Jurkat, Clone E6-1 (cell line): ENCODE measurements at places on chromosomes 5 and 9.

DNA sequence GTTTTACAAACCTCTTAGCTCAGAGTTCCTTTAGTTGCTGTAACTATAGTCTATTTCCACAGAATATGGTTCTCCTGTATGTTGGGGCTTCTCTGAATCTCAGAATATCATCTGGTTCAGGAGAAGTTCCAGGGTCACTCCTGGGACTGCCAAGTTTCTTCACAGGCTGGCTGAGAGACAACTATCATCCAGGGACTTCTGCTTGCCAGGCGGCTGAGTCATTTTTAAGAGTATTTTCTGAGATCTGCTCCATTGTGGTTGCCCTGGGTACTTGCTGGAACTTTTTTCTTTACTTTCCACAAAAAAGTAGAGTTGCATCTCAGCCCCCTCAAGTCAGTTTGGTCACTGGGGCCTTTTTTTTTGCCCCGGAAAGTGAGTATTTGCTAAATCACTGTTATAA, 566.5 kb downstream of the LRRC70 start:
- no peak for DNase-seq

DNA sequence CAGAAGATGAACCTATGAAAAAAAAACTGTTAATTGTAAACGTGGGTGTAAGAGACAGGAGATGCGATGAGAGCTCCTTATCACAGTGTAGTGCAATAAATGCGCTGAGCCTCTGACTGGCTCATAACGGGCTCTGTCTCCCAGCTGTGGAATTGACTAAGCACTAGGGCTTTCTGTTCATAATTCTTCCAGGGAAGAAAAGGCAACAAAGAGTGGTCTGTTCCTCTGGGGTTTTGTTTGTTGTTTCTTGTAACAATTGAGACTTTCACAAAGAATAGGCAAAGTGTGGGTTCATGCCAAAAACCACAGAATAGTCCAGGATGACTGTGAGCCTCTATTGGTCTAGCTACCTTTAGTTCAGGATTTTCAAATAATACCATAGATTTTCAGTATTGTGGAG, 39.4 kb downstream of the UBE2QL1 start:
- no peak for DNase-seq

GRCh38 chr5:137595396-137596079, 96.4 kb upstream of the SPOCK1 start:
- no peak for DNase-seq

DNA sequence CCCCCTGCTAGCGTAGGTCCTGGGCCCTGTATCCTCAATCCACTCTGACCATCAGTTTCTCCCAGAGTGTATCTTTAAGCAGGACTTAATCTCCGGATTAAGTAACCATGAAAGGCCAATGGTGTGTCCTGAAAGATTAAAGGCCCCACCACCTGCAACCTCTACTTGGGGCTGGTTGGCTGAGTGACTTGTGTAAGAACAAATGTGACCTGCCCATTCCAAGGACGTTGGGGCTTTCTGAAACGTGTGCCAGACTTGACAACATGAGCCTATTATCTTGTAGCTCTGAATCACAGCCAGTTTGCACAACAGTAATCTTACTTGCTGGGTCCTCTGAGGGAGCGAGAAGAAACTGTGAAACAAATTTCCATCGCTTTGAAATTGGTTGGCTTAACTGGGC, 3.1 kb upstream of the PRELID2 start:
- DNase-seq, result no peak

- no peak for DNase-seq
Observed at GRCh38 chr5:151248651-151249050, 4.3 kb upstream of the GM2A start.

DNA sequence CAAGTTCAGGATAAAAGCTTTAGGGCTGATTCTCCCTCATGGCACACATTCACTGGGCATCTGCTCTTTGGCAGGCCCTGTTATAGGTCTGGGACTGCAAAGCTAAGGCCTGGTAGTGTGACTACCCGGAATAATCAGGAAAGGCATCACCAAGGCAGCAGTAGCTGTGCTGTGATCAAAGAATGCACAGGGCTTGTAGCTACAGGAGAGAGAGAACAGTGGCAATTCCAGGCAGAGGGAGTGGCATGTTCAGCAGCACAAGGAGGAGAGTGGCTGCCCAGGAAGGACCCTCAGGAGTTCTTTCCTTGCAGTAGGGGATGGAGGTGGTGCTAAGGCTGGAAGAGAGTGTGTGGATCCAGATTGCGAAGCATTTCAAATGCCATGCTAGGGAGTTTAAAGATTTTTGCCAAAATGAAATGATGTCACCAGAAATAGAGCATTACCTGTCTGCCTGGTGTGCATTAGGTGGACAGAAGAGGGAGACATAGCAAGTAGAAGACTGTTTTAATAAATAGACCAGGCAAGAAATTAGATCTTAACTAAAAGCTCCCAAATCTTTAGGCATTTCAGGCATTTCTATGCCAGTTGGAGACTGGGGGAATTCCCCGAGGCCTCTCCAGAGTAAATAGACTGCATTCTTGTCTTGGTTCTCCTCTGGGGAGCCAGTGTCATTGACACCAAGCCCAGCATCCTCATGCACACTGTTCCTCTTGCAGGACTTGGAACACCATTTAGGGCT, 69.1 kb downstream of the GPR21 start:
- DNase-seq, result no peak

DNA sequence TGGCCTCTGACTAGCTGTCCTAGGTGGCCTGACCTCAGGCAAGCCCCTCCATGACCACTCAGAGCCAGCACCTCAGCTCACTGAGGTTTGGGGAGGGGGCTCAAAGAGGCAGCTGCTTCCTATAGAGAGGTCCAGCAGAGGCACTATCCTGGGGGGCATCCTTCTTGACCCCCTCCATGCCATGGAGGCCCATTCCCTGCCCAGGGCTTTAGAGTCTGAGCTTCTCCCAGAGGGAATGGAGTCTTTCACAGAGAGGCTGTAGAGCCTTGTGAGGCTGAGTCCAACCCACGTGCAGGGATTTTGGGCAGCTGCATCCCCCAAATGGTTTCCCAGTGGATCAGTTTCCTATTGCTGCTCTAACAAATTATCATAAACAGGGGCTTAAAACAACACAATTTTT, 16.9 kb downstream of the IRF1 start:
- DNase-seq, result no peak

DNA sequence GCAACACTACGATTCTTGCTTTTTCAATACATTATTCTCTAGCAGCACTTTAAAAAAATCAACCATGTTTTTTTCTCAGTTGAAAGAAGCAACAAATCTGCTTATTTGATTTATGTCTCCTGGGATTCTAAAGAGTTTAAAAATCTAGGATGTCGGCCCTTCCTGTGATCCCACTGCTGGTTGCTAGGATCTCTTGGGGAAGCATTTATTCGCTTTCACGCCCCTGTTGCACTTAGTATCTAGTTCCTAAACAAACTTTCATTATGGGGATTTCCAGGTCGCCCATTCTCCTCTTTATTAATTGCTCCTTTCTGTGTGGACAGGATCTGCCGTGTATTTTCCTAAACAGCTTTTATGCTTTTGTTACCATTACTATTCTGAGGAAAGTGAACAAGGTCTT, 313.5 kb downstream of the AGTPBP1 start:
- no peak for DNase-seq

DNA sequence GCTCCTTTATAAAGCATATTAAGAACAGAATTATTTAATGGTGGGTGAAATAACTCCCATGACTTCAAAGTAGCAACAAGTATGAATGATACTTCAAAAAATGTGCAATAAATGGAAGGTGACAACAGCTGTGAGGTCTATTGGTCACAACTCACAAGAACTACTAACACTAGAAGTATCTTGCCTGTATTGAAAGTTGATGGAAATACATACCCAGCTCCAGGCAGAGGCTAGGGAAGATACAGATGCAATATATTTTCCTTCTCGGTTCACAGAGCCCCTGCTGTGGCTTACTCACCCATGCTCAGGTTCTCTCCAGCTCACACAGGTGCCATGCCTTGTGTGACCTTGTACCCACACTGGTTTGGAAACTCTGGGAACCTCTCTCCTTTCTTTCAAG, 133.8 kb downstream of the LIFR start:
- DNase-seq, result no peak

DNA sequence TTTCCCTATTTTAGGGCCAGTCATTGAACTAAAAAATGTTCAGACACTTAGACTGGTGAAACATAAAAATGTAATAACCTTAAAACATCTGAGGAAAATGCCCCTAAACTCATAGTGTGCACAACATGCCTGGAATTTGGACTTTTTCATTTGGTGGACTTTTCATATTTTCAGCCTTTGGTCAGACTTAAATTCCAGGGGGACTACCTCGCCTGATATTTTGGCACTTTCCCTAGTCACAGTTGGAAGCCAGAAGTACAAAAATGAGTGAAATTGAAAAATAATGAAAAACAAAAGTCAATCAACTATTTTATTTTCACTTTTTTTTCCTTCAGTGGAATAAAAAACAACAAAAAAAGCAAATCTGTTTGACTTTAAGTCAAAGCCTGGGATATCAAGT, 256.2 kb downstream of the ACTL7B start:
- DNase-seq, result no peak

GRCh38 chr5:36854402-36855140, 22.0 kb upstream of the NIPBL start:
- no peak for DNase-seq

- no peak for DNase-seq
Observed at GRCh38 chr9:100070104-100071041, 28.4 kb downstream of the ERP44 start.

- DNase-seq, result peak; percentile 7
Observed at GRCh38 chr9:23322392-23322791, 503.6 kb downstream of the ELAVL2 start.

GRCh38 chr5:58887311-58887710, 304.4 kb downstream of the RAB3C start:
- no peak for DNase-seq

- DNase-seq, result no peak
Observed at GRCh38 chr9:38094165-38094564, 25.1 kb upstream of the SHB start.

DNA sequence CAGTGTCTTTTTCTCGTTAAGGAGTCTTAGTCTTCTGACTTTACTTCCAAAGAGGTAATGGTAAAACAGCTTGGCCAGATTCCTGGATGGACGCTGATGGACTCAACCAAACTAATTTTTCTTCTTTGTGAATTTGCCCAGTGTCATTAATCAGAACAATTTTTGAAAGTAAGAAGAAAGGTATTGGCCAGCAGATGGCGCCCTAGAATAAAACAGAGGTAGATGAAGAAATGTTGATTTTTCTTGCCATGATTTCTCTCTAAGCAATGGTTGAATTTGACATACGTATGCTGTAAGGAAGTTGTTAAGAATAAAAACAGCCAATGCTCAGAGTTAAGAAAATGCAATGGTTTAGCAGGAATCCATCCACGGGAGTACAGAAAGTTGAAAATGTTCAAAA, 500.0 kb downstream of the DIRAS2 start:
- DNase-seq, result peak; percentile 59

DNA sequence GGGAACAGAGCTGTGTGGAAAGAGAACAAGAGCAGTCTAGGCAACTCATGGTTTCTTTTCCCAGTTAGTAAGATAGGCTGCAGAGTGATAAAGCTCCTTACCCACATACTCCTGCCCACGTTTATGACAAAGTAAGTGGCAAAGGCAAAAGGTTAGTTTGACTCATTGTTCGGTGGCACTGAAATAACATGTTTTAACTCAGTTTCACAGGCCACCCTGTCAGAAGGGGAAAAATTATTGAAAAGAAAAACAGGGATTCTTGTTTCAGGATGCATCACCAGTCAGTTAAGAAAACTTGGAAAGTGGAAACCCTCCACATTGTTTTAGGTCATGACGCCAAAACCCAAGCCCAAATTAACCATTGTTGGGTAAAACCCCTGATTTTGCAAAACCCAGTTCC, 22.3 kb upstream of the DAB2 start:
- DNase-seq, result no peak

DNA sequence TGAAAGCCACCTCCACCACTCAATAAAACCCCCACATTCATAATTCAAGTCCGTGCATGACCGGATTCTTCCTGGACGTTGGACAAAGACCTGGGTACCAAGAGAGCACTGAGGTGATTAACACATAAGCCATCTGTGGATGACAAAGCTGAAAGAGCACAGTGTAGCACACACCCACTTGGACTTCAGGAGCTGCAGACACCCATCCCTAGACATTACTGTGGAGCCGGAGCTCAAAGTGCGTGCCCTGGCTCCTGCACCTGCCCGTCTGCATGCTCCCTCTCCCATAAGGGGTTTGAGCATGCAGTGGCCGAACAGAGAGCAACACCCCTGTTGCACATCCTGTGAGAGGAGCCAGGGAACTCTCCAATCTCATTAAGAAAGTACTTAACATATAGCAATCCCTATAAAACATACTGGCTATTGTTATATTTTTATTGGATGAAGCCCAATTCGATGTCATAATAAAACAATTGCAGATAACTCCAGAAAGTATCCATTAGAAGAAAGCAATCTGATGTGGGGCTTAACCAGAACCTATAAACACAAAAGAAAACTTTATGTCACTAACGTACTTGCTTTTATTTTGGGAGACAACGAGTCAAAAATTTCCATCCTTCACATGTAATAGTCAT, 1174.2 kb upstream of the C9orf72 start:
- no peak for DNase-seq

- no peak for DNase-seq
Observed at GRCh38 chr5:143585970-143586369, 182.5 kb upstream of the NR3C1 start.

DNA sequence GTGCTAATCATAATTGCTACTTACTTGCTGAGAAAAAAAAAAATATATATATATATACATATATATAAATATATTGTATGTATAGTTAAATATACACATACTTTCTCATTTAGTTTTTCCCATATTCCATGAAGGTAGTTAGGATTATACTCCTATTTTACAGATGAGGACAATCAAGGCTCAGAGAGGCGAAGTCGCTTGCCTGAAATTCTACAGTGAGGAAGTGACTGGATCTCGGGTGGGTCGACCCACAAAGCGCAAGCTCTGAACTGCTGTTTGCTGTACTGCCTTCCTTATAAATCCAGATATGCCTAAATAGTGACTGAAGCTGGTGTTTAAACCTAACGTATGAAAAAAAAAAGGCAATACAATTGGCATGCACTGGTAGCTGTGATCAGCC, 148.3 kb upstream of the TBC1D2 start:
- no peak for DNase-seq

DNA sequence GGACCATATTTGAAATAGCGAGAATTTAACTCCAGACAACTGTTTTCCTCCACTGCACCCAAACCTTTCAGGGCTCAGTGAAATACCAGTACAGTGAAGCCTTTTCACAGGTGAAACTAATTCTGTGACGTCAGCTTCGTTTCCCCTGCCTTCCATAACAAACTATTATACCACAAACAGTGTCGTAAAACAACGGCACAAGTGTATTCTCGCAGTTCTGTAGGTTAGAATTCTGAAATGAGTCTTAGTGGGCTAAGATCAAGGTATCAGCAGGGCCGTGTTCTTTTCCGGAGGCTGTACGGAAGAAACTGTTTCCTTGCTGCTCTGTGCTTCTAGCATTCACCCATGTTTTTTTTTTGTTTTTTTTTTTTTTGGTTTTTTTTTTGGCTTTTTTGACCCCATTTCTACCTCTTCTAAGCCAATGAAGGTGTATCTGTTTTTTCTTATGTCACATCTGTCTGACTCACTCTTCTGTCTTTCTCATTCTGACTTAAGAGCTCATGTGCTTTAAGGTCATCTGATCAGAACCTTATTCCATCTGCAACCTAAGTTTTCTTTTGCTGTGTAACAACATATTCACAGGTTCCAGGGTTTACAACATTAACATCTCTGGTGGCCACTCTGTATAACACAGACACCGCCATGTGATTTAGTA, 20.1 kb downstream of the ISOC1 start:
- DNase-seq, result no peak
